Endodermal cell (in vitro differentiated cells): ENCODE measurements at places on chromosomes 12 and 14.

- peak; percentile 76 for DNase-seq
Measured at GRCh38 chr12:109500406-109501185, 23.2 kb downstream of the UBE3B start.

DNA sequence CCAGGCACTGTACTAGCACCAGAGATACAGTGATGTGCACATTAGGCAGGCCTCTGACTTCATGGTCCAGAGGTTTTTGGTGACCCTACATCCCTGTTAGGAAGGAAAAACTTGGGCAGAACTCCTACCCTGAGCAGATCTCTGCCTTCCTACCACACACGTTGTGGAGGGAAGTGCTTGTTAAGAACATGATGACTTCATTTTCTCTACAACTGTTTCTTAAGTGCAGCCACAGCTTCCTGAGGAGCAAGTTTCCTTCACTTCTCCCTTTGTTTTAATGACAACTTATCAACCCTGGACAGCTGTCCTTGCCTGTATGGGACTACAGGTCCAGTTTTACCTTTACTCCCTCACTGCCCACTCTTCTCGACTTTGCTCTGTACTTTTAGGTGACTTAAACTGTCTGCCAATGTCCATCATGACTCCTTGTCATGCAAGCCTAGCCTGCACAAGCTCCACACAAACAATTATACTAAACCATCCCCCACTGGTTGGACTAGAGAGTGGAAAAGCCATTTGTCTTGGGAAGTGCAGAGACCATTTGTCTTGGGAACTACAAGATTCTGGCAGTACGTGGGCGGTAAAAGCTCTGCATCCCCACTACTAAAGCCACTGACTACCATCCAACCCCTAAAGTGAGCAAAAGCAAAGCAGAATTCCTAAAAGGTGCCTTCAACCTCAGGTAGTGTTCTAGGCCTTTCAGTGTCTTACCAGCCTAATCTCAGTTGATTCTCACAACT is 359.8 kb downstream of the EGLN3 start:
- no peak for DNase-seq

DNA sequence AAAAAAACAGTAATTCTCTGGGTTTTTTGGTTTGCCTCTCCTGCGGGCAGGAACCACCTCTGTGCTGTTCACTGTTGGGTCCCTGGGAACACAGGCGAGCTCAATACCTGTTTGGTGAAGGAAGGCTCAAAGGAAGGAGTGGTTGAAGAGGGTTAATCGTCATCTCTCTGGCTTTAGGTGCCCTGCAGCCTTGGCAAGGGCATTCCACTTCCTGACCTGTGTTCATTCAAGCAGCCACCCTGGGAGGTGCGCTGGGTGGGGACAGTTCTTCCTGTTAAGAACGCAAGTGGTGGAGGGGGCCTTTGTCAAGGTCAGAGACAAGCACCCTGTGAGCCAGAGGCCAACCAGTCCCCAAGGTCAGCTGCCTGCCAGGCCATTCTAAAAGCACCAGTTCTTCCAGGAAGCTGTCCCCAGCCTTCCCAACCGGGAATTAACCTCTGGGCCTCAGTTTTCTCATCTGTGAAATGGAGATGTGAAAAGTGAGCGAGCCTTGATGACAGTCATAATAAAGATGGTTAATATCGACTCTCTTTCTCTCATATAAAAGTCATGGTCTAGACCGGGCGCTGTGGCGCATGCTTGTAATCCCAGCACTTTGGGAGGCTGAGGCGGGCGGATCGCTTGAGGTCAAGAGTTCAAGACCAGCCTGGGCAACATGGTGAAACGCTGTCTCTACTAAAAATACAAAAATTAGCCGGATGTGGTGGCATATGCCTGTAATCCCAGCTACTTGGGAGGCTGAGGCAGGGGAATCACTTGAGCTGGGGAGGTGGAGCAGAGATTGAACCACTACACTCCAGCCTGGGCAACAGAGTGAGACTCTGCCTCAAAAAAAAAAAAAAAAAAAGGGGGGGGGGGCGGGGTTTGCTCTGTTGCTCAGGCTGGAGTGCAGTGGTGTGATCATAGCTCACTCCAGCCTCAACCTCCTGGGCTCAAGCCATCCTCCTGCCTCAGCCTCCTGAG is 6.1 kb downstream of the RHOF start:
- DNase-seq = no peak

DNA sequence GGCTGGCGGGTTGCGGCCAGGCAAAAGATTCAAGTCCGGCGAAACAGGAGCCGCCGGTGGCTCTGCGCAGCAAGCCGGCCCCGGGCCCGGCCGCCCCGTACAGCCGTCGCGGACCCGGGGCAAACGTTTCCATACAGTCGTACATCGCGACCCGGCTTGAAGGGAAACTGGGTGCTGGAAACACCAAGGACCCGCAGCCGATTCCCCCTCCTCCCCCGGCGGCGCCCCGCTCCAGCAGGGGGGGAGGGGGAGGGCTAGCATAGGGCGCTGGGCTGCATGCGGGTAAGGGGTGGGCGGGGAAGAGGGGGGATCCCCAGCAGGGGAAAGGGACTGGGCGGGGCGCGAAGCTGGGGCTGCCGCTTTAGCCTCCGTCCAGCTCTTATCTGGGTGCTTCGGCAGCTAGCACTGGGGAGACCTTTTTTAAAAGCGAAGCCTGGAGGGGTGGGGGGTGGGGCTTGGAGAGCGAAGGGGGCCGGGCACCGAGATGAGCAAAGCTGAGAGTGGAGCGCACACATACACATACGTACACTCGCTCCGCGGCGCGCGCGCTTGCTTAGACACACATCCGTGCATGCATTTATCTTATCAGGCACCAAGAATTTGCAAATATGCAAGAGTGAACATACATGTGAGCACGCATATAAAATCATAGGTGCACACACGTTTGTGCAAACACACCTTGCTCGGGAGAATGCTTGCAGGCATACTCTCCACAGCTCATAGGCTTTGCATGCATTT is 11.9 kb downstream of the RARG start:
- peak; percentile 88 for DNase-seq

- peak; percentile 83 for DNase-seq
Measured at GRCh38 chr12:96094201-96094600, 58.8 kb upstream of the LTA4H start.

DNA sequence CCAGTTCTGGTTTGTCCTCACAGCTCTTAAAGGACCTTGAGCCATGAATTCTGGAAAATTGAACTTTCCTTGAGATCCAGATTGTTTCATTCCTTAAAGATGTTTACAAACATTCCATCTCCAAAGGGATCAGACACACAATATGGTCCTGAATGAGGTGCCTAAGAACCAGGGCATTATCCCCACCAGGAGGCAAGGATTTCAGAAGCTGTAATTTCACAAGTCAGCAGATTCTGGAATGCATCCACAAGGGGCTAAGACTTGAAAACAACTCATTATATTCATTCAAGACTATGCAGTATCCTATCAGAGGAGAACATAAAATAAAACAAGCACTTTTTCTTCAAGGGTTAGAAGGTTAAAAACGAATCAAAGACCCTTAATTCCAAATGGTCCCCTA is 15.1 kb downstream of the KCNH5 start:
- peak; percentile 54 for DNase-seq

GRCh38 chr14:69713209-69713781 is 53.6 kb upstream of the SRSF5 start:
- DNase-seq = peak; percentile 89

DNA sequence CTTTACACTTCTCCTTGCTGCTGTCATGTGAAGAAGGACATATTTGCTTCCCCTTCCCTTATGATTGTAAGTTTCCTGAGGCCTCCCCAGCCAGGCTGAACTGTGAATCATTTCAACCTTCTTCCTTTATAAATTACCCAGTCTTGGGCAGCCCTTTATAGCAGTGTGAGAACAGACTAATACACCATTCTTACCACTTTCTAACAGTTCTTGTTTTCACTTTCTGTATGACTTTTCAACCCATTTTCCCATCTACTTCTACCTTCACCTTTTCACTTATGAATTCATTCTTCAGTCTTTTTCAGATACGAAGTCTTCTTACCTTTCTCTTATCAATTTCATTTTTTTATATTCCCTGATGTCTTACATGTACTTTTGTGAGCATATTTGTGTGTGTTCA is 55.1 kb downstream of the FOXA1 start:
- no peak for DNase-seq

DNA sequence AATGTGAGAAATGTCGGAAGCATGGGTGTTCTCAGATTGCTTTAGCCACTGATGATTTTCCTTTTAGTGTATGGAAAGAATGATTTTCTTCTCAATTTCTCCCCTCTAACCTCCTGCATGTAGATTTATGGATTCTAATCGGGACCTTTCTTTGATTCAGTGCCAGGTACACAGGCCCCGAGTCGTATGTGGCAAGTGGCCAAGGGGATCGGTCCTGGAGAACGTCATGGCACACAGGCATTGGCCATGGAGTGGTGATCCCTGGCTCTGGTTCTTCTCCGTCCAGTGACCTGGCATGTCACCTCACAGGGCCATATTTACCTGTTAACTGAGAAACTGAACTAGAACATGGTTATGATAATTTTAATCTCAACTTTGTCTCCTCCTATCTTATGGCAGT is 58.1 kb downstream of the ETV6 start:
- no peak for DNase-seq
